T-helper 2 cell (primary cell): ENCODE measurements at places on chromosomes 11 and 22.

GRCh38 chr11:76621868-76622267 is 48.7 kb downstream of the LRRC32 start:
- no peak for DNase-seq

GRCh38 chr11:130553306-130553705 is 104.9 kb downstream of the ADAMTS15 start:
- DNase-seq: no peak

- DNase-seq: no peak
Observed at GRCh38 chr11:69499918-69500284, 18.4 kb downstream of the LINC01488 start.

- DNase-seq: no peak
Observed at GRCh38 chr11:77789061-77789730, 31.3 kb downstream of the RSF1 start.

DNA sequence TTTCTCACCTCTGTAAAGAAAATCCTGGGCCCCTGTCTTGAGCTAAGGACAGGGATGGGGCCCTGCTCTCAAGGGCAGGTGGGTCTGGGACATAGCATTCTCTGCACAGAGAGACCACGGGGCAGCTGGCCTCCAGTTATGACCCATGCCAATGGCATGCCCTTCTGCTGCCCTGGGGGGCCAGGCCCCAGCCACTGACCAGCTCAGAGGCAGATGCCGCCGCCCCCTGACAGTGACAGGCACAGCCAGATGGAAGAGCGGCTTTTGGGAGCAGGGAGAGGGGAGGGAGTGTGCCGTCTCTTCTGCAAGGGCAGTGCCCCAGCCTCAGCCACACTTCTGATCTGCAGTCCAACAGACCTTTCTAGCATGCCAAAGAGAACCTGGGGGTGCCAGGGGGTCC is 114.8 kb upstream of the NAV2 start:
- no peak for DNase-seq

GRCh38 chr11:13302420-13302958 is 24.9 kb downstream of the BMAL1 start:
- no peak for DNase-seq

GRCh38 chr11:45688472-45689033 is 23.1 kb upstream of the CHST1 start:
- no peak for DNase-seq

DNA sequence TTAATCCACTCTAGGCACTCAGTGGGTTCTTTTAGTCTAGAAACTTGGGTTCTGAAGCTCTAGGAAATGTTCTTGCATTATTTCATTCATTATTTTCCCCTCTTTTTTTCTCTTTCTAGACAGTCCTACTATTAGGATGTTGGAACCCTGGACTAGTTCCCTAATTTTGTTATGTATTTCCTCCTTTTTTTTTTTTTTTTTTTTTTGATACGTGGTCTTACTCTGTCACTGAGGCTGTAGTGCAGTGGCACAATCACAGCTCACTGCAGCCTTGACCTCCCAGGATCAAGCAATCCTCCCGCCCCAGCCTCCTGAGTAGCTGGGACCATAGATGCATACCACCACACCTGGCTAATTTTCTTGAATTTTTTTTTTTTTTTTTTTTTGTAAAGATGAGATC is 9.4 kb downstream of the UPB1 start:
- DNase-seq: no peak

- peak; percentile 55 for DNase-seq
Observed at GRCh38 chr22:30348404-30348803, 8.3 kb downstream of the SF3A1 start.

GRCh38 chr22:20256027-20256426 is 12.1 kb downstream of the RTN4R start:
- no peak for DNase-seq

GRCh38 chr11:104736502-104736901 is 161.8 kb downstream of the CASP12 start:
- no peak for DNase-seq

GRCh38 chr11:94658386-94658785 is 91.2 kb downstream of the PIWIL4 start:
- no peak for DNase-seq

GRCh38 chr11:86117001-86117711 is 48.3 kb upstream of the PICALM start:
- DNase-seq: no peak

GRCh38 chr11:73578592-73579185 is 19.2 kb downstream of the FAM168A start:
- no peak for DNase-seq

DNA sequence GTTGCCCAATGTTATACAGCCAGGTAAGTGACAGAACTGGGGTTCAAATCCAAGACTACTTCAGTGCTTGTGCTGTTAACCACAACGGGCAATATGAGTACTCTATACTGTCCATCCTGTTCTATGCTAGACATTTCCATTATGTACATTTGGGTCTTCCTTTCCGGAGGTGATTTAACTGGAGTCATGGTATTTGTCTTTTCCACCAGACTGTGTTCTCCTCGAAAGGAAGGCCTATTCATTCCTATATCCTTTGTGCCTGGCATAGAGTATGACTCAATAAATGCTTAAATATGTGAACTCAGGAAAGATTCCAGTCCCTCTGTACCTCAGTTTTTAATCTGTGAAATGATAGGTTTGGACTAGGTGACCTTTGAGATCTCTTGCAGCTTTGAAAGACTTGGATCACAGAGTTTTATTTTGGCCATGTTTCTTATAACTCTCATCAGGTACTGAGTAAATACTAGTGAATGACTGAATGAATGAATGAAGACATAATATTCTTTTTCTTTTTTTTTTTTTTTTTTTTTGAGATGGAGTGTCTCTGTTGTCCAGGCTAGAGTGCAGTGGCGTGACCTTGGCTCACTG is 6.6 kb downstream of the RNF121 start:
- DNase-seq: no peak

DNA sequence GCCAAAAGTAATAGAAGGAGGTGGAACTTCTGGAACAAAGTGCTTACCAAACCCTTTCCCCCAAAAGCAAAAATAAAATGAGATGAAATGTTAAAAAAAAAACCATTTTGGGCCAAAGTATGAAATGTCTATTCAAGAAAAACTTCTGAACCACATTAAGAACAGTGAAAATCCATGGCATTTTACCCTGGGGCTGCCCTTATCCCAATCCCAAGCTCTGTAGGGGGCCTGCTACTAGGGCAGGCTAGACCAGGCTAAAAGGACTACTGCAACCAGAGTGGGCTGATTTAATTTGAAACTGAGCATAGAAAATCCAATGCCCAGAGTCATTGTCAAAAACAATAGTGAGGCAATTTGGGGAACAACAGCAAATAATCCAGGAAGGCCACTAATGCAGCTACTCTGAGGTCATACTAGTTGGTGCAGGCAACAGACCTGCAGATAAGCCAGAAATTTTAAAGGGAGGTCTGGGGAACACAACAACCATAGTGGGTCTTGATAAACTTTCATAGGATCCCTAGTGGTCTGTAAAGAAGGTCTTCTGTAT is 99.4 kb downstream of the RELT start:
- no peak for DNase-seq

DNA sequence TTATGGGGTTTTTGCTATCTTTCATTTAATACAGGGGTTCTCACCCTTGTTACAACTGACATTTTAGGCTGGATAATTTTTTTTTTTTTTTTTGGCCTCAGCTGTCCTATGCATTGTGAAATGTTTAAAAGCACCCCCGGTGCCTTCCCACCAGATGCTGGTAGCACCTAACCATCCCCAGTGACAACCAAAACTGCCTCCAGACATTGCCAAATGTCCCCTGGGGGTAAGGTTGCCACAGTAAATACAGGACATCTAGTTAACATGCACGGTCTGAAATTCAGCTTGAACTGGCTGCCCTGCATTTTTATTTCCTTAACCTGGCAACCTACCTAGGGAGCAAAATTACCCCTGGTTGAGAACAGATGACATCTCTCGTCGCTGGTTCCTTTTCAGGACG is 72.4 kb downstream of the CYTH4 start:
- DNase-seq: no peak

DNA sequence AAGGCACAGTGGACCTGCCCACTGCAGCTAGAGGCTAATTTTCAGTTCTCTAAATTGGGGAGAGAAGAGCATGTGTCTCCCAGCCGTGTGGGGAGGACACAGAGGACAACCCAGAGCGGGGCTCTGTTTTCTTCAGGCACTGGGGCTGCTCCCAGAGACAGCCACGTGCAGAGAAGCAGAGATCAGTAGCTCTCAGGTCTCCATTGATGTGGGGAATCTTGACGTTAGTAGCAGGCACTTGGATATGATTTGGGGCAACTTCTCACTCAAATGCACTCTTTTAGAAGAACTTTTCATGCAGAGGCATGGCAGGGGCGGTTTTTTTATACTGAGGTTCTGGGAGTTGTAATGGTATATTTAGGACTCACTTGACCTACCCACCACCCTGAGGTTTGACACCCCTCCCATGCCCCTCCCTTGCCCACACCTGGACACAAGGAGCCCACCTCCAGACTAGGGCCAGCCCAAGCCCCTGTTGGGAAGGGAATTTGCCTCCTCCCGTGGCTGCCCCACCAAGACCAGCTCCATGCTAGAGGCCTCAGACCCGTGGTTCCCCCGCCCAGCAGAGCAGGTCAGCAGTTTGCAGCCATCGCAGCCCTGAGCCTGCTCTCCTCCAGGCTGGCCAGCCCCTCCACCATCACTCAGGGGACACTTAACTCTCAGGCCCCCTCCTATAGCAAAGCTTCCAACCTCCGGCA is 94.2 kb upstream of the RTL6 start:
- no peak for DNase-seq

GRCh38 chr11:101048479-101048878 is 81.1 kb downstream of the PGR start:
- DNase-seq: no peak

GRCh38 chr11:113142508-113142907 is 171.9 kb upstream of the TTC12 start:
- DNase-seq: no peak

DNA sequence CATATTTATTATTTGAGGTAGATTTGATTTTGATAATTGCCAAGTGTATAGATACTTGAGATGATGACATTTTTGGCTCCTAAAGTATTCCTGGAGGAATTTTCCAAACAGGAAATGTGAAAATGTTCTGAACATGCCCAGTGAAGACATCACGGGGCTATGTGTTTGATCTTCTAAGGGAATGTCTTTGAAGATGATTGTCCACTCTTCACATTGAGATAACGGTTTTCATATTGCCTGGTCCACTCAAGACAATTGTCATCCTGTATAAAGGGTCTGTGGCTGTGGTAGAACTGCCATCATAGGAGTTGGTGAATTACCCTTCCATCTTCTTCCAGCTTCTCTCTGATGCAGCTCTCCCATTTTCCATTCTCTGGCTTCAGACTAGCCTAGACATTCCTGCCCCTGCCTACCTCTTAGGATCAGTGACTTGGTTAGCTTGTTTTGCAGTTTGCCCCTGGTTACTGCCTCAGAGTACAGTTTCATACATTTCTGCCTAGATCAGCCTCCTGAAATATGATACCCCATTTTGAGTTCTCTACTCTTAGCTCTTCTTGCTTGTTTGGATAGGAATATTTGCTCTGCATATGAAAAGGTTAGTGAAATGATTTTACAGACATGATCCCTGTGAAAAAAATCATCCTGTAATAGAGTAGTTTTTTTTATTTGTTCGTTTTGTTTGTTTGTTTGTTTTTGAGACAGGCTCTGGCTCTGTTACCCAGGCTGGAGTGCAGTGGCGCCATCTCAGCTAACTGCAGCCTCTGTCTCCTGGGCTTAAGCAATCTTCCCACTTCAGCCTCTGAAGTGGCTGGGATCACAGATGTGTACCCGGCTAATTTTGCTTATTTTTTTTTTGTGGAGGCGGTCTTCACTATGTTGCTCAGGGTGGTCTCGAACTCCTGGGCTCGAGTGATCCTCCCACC is 111.4 kb upstream of the SORL1-AS1 start:
- no peak for DNase-seq

DNA sequence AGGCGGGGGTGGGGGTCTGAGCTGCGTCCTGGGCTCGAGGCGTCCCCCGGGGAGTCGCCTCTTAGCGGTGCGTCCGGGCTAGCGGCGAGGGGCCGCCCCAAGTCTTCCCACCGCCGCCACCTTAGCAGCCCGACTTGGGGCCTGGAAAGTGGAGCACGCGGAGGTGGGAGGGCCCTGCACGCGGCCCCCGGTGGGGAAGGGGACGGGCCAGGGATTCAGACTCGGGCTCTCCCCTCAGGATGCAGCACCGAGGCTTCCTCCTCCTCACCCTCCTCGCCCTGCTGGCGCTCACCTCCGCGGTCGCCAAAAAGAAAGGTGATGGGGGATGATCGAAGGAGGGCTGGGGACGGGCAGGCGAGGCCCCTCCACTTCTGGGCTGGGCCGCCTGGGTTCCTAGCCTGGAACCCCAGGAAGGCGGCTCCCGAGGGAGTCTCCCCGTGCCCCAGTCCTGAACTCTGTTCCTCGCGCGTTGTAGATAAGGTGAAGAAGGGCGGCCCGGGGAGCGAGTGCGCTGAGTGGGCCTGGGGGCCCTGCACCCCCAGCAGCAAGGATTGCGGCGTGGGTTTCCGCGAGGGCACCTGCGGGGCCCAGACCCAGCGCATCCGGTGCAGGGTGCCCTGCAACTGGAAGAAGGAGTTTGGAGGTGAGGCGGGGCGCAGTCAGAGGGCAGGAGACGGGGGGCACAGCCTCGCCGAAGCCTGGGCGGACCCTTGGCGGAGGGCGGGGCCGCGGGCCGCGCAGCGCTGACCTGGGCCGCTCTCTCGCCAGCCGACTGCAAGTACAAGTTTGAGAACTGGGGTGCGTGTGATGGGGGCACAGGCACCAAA is 563 bp downstream of the MDK start:
- DNase-seq: no peak

DNA sequence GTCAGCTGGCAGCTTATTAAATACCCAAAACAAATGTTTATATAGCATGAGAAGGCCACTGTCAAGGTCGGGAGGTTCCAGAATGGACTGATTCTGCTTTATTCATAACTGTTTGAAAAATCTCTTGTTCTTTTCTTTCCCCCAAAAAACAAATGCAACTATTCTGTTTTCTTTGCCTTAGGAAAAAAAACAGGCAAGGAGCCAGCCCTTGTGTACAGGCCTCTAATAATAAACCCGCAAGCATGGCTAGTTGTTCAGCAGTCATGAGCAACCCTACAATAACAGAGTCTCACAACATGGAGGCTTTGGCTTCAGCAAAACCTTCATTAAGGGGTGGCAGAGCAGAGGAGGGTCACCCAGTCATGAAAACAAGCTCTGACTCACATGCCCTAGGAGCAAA is 191.7 kb downstream of the KIRREL3 start:
- no peak for DNase-seq

DNA sequence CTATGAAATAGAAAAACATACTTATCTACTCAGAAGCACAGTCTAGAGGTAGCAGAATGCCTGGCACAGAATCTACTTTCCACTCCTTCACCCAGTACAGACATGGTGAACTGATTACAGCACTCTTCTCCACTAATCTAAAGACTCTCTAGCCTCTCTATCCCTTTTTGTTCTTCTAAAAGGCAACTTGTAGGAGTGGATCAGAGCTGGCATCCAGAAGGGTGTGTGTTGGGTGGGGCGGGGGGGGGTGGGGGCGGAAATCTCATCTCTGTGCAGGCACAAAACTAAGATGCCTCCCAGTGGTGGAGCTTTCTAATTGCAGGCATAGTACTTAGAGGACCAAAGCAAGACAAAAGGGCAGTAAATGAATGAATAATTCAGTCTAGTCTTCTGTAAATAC is 11.5 kb upstream of the EMID1 start:
- DNase-seq: no peak
